ENCODE measurements at places on chromosomes 16 and 17.
A peak's percentile ranks its signal among the peaks of the same experiment; 100 is the strongest.

DNA sequence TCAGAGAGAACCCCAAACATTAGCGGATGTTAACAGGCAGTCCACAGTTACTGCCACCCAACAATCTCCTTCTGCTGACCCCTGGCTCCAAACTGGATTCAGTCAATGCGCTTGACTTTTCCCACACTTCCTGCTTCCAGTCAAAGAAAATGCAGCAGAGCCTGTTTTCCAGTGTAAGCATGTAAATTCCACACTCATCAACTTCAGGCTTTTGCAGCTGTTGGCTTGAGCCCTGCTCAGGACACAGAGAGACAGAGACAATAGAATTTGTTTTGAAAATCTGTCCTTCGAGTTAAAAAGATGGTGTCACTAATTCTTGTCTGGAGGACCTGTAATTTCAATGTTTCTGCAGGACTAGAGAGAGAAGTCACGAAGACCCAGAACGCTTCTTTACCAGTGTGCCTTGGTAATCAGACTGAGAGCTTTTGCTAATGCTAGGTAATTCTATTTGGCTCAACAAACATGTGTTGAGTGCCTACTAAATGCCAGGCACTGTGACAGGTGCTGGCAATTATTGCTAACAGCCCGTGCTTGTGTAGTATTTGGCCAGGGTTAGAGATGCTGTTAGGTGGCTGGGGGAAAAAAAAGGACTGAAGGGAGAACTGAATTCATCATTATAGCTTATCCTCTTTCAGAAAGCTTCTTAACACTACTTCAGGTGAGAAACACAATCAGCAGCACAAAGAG, 32.5 kb downstream of the HOXB1 start:
- peak; percentile 92 for DNase-seq

DNA sequence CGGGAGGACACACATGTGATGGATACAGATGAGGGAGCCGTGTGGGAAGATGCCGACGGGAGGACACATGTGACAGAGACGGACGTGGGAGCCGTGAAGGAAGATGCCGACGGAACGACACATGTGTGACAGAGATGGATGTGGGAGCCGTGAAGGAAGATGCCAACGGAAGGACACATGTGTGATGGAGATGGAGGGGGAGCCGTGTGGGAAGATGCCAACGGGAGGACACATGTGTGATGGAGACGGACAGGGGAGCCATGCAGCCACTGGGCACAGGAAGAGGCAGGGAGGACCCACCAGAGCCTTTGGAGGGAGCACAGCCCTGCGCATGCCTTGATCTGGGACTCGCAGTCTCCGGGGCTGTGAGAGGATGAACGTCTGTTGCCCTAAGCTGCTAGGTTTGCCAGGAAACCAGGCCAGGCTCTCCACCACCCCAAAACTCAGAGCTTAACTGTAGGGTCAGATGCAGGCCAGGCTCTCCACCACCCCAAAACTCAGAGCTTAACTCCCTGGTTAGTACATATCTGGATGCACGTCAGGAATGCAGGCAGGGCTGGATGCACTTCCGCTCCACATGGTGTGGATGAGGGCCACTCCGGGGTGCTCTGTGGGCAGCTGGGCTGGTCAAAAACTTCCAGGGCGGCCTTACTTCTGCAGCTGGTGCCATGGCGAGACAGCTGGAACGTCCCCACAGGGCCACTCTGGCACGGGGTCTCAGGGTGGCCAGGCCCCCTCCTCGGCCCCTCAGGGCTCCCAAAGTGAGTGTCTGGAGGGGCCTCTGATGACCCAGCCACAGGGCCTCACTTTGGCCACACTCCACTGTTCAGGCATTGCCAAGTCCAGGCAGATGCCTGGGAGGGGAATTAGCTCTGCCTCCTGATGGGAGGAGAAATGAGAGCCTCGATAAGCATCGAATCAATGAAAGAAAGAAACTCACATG, 47.7 kb upstream of the ZNF469 start:
- DNase-seq = no peak

GRCh38 chr16:89982318-89982717, 33.8 kb downstream of the DEF8 start:
- DNase-seq = no peak

- no peak for DNase-seq
Observed at GRCh38 chr16:79250502-79251098, 349.9 kb downstream of the MAF start.

DNA sequence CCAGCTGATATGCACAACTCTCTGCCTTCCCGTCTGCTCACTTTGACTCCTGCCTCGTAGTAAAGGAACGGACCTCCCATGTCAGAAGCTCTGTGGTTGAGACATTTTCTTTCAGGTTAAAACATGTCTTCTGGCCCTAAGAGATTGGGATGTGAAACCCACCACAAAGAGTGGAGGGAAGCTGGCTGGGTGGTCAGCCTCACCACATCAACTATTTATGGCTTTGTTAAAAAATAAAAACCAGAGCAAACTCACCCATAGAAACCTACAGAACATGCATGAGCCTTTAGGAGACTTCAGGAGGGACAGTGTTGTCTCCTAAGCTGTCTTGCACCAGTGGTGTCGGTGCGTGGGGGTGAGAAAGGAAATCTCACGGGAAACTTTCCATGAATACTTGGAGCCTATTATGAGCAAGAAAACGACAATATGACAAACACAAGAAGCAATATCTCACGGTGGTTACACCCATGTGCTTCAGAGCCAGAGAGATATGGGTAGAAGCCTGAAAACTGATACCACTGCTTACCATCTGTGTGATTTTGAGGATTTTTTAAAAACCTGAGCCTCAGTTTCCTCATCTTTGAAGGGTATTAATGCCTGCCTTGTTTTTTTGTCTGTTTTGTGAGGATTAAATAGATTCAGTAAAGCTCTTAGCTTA, 61.7 kb upstream of the XYLT1 start:
- no peak for DNase-seq

- DNase-seq = no peak
Observed at GRCh38 chr17:42031584-42031983, 11.7 kb downstream of the NKIRAS2 start.

DNA sequence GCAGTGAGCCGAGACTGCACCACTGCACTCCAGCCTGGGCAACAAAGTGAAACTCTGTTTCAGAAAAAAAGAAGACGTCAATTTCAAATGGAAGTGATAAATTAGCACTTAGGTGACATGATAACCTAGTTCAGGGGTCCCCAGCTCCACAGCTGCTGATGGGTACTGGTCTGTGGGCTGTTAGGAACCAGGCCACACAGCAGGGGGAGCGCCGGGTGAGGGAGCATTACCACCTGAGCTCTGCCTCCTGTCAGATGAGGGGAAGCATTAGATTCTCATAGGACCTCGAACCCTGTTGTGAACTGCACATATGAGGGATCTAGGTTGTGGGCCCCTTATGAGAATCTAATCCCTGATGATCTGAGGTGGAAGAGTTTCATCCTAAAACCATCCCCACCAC, 253.0 kb downstream of the FOXL1 start:
- no peak for DNase-seq

DNA sequence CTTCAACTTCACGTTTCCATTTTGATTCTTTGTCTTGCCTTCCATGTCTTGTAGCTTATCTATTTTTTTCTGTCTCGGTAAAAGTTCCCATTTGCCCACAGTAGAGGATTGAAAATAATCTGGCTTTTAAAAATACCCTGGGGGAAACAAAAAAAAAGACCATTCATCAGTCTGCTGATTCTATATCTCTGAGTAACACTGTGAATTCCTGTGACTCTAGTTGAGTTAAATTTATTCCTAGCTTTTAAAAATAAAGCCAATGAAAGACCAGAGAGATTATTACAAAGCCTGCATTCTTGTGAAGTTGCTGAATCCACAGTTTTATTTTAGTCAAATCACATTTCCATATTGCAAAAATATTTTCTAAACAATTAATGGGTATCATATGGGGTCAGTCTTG, 532.3 kb downstream of the CDH13 start:
- no peak for DNase-seq

DNA sequence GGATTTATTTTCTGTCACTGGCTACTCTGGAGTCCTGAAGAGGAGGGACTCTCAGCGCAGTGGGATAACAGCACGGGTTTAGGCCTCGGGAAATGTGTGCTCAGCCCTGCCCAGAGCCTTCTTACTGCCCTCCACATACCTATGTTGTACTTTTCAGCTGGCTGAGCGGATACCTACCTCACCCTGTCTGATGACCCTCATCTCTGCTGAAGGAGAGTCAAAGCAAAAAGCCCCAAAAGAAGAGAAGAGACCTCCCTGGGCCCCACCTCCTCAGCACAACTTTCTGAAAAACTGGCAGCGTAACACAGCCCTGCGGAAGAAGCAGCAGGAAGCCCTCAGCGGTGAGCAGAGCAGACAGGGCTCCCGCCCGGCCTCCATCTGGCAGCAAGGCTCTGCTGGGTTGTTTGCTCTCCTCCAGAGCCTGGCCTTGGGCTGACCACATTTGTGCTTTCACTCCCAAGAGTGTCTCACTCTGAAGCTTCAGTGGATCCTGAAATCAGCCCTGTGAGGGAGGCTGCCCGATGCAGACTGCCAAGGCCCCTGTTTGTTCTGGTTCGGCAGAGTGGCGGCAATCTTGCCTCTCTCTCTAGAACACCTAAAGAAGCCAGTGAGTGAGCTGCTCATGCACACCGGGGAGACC, 10.3 kb downstream of the MYCBPAP start:
- DNase-seq = no peak

GRCh38 chr16:56861092-56861610, 3.9 kb upstream of the SLC12A3 start:
- no peak for DNase-seq

- DNase-seq = no peak
Observed at GRCh38 chr16:65406116-65406515, 284.3 kb upstream of the CDH11 start.

GRCh38 chr17:66654106-66654740, 180.7 kb upstream of the CACNG5 start:
- DNase-seq = no peak

DNA sequence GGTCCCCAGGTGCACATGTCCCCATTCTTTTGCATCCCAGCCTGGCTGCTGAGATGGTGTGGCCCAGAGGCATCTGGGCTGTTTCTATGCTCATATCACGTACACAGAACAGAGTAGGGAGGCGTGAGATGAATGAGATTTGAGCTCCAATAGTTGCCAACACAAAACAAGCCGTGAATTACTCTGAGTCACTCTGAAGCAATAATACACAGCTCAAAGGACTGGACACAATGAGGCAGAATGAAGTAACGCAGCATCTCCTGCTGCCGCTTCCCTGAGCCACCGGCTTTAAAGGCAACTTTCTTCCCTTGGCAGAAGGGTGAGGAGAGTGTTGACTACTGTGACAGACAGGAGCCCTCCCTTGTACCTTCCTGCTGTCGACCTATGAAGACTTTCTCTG, 33.9 kb upstream of the CLEC18B start:
- DNase-seq = no peak

DNA sequence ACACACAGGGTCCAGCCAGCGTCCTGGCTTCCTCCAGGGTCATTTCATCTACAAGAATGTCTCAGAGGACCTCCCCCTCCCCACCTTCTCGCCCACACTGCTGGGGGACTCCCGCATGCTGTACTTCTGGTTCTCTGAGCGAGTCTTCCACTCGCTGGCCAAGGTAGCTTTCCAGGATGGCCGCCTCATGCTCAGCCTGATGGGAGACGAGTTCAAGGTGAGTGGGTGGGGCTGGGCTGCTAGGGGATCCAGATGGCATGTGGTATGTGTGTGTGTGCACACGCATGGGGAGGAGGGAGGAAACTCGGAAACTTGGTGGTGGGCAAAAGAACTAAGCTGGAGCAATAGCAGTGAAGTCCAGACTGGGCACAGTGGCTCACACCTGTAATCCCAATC, 11.5 kb downstream of the CETP start:
- no peak for DNase-seq

DNA sequence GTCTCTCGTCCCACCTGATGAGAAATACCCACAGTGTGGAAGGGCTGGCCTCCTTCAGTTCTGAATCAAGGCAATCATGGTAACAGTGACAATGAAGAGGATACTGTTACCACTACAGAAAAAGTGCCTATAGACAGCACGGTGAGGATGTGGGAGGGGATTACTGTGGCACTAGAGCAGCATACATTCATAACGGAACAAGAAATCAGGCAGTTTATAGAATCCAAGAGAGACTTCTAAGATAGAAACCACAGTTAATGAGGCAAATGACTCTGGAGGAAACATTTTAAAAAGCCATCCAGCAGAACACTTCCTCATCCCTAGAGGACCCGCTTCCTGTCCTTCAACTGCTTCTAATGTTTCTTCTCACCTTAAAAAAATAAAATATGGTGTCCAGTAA, 2.7 kb downstream of the RUSF1 start:
- no peak for DNase-seq

DNA sequence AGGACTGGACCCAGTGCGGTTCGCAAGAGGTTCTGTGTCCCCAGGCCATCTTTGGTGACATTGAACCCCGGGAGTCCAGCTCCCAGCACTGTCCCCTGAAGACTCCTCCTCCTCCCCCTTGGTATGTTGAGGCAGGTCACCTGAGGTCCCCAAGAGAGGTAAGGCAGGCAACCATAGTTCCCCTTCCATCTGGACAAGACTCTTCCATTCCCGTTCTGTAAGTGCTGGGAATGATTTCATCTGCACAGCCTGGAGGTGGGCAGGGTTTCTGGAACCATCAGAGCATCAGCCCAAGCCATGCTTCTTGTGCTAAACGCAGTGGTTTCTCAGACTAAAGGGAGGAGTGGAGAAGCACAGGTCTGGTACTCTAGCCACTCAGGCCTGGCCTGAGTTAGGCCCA, 24.9 kb downstream of the COPZ2 start:
- no peak for DNase-seq

- DNase-seq = no peak
Observed at GRCh38 chr16:56849690-56850680, 15.0 kb upstream of the SLC12A3 start.

GRCh38 chr17:7944326-7944725, 12.3 kb downstream of the CNTROB start:
- no peak for DNase-seq

GRCh38 chr16:88503374-88503770, 50.3 kb downstream of the ZFPM1 start:
- DNase-seq = no peak

GRCh38 chr16:22671301-22672076, 142.5 kb upstream of the HS3ST2 start:
- no peak for DNase-seq

GRCh38 chr16:58063377-58064076, 38.0 kb downstream of the MMP15 start:
- no peak for DNase-seq

DNA sequence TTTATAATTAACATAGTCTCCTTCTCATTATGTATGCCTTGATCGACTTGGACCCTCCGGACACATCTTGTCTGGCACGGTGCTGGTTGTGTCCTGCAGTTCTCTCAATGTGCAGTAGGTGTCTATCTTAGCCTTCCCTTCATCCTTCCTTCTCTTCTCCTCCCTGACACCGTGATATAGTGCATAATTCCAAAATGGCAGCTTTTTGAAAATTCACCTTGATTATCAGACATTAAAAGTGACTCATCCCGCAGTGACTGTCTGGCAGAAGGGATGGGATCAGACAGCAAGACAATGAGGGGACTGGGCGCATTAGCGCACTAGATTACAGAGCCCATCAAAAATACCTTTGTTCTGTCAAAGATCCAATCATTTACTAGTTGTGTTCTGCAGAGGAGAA, 70.0 kb upstream of the PMFBP1 start:
- DNase-seq = no peak

GRCh38 chr17:50745631-50746030, 21.7 kb downstream of the ANKRD40CL start:
- DNase-seq = no peak

All from NCI-H187 treated with DMSO at 0.1 percent for 48 hours (cell line).